ENCODE measurements at places on chromosomes 3 and 15. TPM values are rescaled to one million over a fixed set of nuclear protein-coding genes. Genes with fewer than 3 reads are reported as not detected.

DNA sequence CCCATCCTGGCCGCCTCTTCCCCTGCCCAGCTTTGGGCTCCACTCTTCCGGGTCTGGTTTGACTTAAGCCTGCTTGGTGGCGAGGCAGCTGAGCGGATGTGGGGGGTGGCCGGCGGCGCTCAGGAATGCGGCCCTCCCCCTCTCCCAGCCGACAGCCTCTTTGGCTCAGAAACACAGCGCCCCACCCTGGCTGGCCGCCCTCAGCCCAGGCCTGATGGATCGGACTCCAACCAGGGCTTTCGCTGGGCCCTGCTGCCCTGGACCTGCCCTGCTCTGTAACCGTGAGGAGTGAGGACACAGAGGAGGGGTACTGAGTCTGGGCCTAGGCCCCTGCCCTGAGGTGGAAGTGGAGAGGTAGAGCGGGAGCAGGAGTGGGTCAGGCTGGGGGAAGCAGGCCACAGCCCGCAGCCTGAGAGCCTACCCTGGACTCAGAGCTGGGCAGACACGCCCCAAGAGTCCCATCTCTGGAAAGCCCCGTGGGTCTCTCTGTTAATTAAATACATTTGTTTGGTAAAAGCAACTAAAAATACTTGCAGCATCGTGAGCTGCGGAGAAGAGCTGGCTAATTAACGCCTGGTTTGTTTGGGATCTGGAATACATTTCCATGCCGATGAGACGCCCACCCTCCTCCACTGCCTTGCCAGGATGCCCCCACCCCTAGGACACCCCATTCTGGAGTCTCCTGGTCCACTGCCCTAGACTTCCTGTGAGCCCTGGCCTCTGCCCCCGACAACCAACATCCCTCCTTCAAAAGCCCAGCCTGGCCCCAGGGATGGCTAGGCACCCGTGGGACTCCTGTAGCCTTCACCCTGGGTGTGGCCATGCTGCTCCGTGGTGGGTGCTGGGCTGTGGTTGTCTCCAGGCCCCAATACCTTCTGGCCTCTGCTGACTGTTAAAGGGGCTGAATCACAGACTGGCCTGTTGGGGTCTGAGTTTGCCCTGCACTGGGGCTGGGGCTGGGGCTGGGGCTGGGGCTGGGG lies 19.6 kb downstream of the PLXNA1 start:
- peak; percentile 74 for DNase-seq

DNA sequence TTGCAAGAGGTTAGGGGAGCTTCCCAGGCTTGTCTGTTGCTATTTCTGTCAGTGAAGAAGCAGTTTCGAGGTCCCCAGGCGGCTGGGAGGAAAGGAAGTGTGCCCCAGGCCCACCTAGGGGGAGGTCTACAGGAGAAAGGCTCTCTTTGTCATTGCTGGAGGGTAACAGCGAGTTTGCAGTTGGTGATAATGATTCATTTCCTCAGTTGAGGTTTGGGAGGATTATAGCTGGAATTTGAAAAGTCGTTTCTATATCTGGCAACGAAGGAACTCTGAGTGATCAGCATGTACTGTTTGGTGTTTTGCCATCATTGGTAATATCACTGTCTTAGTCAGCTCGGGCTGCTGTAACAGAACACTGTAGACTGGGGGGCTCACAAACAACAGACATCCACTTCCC lies 65.5 kb upstream of the UBE3A start:
- no peak for DNase-seq

GRCh38 chr3:167958141-167958540 lies 137.6 kb downstream of the GOLIM4 start:
- no peak for DNase-seq

GRCh38 chr15:68981941-68982340 lies 32.6 kb upstream of the NOX5 start:
- DNase-seq: no peak

DNA sequence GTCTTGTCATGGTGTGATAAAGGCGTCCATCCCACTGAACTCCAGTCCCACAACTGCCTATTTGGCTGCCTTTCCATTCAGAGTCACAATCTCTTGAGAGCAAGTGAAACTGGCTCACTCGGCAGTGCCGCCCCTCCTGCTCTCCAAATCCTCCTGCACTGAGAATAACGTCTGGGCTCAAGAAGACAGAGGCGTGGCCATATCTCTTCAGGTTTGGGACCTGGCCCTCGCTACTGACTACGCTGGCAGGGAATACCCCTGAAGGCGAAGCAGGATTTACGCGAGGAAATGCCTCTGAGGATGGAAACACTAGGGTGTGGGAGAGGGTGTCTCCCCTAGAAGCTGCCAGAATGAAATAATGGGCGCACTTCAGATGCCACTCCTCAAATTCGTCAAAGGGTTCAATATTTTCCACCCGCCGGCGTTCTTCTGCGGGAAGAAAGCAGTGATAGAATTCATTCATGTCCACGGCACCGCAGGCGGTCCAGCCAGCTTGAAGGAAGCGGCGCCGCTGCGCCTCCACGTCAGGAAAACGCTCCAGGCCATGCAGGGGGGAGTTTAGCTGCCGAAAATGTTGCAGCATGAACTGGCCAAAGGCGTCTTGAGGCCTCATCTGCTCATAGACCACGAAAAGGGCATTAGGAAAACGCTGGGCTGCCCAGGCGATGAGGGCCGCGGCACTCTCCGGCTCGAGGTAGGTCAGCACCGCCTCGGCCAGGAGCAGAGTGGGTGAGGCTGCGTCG lies 985 bp downstream of the LCMT2 start:
- no peak for DNase-seq

DNA sequence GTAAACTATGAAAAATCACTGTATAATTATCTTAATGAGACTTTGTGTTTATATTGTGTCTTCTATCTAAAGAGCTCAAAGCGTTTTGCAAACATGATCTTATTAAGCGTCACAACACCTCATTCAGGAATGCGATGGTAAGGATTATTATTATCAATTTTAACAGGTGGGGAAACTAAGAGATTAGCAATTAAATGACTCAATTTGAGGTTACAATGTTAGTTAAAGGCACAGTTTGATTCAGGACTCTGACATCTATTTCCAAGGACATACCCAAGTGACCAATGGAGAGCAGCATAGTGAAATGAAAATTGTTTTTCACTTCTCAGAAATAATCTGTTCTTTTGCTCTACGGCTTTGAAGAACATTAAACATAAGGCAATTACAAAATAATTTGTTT lies 74.6 kb downstream of the FMN1 start:
- no peak for DNase-seq

DNA sequence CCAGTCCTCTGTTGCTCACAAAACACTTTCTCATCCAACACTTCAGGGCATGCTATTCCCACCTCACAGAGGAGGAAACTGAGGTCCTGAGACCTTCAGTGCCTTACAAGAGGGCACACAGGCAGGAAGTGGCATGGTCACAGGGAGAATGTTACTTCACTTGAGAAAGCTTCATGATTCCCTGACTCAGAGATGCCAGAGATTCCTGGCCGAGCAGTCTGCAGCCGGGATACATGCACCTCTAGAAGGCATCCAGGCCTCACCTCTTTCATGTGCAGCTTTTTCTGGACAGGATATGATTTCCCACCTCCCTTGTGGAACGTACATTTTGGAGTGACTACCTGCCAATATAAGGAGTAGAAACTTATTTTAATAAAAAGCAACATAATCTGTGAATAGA lies 2.8 kb upstream of the SST start:
- DNase-seq: no peak

- no peak for DNase-seq
Measured at GRCh38 chr3:150436161-150436560, 28.1 kb downstream of the TSC22D2 start.

- no peak for DNase-seq
Measured at GRCh38 chr15:29100486-29101000, 169.1 kb downstream of the NSMCE3 start.

DNA sequence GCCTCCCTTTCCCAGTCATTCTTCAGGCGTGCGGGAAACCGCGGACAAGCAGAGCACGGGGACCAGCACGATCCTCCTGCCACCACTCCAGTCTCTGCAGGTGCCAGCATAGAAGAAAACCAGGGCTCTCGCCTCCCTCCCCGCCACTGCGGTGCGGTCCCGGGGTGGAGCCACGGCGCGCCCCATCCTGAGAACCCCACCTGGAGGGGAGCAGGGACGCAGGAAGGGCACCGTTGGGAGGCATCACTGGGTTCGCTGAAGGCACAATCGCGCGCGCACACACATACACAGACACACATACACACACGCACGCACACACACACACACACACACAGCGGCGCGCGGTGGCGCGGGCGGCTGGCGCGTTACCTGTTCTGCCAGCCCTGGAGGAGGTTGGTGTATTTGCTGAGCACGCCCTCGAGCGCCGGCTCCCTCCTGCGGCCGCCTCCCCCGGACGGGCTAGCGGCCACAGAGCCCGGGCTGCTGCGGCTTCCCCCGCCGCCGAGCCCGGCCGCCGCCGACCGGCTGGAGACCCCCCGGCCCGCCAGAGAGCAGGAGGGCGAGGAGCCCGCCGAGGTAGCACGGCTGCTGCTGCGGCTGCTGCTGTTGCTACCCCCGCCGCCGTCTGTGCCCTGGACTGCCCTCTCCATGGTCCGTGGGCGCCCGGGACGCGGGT lies 394 bp downstream of the OSBPL10 start:
- peak; percentile 52 for DNase-seq

GRCh38 chr3:81462921-81463320 lies 298.5 kb downstream of the GBE1 start:
- no peak for DNase-seq

GRCh38 chr3:66320390-66320789 lies 99.6 kb downstream of the SLC25A26 start:
- no peak for DNase-seq

GRCh38 chr3:10180738-10181295 lies 16.1 kb downstream of the IRAK2 start:
- DNase-seq: no peak

- DNase-seq: no peak
Measured at GRCh38 chr3:130712718-130713423, 33.8 kb downstream of the PIK3R4 start.

GRCh38 chr3:129104051-129104450 lies 17.6 kb downstream of the RAB43 start:
- DNase-seq: no peak

DNA sequence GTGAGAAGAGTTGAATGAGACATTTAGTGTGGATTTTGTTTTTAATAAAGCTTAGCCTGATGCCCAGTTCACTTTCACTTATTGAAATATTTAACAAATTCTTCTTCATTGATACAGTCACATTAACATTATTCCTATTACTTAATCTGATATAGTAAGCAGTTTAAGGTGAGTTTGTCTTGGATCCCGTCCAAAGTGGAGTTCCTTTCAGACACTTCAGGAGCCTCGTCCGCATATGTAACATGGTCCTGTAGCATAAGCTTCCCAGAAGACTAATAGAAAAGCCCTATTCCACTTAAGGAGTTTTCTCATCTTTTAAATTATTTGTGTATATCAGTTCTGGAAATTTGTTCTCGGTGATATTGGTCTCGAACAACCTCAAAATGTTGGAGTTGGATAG lies 39.7 kb upstream of the MLF1 start:
- no peak for DNase-seq

- no peak for DNase-seq
Measured at GRCh38 chr3:105772635-105773034, 96.2 kb downstream of the CBLB start.

DNA sequence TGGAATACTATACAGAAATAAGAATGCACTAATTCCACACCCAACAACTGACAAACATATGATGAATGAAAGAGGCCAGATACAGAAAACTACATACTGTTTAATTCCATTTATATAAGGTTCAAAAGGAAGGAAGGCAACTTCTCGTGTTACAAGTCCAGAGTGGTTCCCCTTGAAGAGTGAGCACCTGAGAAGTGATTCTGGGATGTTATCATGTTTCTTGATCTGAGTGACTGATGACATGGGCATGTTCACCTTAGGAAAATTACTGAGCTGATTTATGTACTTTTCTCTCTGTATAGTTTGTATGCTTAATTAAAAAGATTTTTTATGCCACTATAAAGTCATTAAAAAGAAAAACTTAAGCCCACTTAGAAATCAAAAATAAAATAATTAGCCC lies 13.6 kb downstream of the CCDC12 start:
- no peak for DNase-seq

GRCh38 chr3:192395506-192395905 lies 331.8 kb downstream of the FGF12 start:
- no peak for DNase-seq

DNA sequence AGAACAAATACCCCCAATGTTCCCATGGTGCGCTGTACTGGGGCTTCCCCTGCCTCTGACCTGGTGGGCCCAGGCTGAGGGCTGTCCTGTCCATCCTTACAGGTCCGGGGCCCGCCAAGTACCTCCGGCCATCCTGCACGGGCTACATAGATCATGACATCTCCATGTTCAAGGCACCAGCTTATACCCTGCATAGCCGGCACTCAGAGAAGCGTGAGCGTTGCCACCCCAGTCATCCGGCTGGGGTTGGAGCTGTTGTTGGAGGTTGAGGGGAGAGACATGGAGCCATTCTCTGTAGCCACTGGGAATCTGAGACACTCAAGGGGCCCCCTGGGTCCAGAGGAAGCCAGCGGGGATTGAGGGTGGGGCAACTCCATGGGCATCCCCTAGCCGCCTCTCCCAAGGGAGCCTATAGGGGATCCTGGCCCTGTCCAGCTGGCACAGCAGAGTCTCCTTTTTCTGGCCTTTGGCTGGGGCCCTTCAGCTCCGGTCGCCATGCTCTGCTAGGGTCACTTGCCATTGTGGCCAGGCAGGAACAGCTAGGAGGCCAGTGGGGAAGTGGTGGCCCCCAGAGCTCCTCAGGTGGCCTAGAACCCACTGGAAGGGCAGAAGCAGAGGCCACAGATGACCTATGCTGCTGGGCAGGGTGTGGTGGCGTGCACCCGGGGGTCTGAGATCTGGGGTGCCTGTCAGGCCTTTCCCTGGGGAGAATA lies 12.5 kb upstream of the CSPG4 start:
- DNase-seq: no peak

GRCh38 chr15:81511138-81511537 lies 137.1 kb upstream of the TMC3 start:
- no peak for DNase-seq

DNA sequence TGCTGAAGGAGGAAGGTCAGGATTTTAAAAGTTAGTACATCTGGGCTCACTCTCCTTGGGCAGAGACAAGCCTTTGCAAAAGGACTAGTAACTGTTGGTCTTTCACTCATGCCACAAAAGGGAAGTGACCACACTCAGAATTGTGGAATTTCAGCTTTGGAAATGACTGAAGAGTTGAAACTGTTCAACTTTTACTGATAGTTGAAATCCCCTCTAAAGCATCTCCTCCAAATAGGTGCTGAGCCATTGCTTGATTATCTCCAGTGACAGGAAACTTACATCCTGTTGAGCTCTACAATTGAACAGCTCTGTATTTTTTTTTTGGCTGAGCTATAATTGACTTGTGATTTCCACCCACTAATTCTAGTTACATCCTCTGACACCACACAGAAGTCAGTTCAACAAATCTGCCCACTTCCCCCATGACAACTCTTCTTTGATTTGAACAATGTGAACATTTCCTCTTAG lies 254.8 kb upstream of the TPRG1 start:
- no peak for DNase-seq

Gene BUB1B
- total RNA-seq: 1.4 TPM

Gene SLC7A14
- total RNA-seq: not detected

Gene MORC1
- not detected for total RNA-seq

Gene RLBP1
- total RNA-seq: not detected

Gene AGBL1
- total RNA-seq: not detected

Gene SAMD7
- total RNA-seq: not detected

Gene IQCF5
- not detected for total RNA-seq

Gene GOLGA6L22
- not detected for total RNA-seq

Gene CORO2B
- total RNA-seq: 3.5 TPM

Gene NR2E3
- total RNA-seq: 2.9 TPM

Gene CTSH
- 272 TPM for total RNA-seq

Gene PTH1R
- 38.2 TPM for total RNA-seq

Data from breast epithelium (tissue), 4 donors.